ENCODE measurements at places on chromosomes 1 and 21. TPM values are rescaled to one million over a fixed set of nuclear protein-coding genes. Genes with fewer than 3 reads are reported as not detected.
A peak's percentile ranks its signal among the peaks of the same experiment; 100 is the strongest.

GRCh38 chr1:156706657-156707416 lies 1.5 kb upstream of the CRABP2 start:
- DNase-seq: peak; percentile 29

- no peak for DNase-seq
Observed at GRCh38 chr1:90919900-90920299, 101.9 kb downstream of the ZNF644 start.

The SPRR2F gene
- total RNA-seq: not detected

DNA sequence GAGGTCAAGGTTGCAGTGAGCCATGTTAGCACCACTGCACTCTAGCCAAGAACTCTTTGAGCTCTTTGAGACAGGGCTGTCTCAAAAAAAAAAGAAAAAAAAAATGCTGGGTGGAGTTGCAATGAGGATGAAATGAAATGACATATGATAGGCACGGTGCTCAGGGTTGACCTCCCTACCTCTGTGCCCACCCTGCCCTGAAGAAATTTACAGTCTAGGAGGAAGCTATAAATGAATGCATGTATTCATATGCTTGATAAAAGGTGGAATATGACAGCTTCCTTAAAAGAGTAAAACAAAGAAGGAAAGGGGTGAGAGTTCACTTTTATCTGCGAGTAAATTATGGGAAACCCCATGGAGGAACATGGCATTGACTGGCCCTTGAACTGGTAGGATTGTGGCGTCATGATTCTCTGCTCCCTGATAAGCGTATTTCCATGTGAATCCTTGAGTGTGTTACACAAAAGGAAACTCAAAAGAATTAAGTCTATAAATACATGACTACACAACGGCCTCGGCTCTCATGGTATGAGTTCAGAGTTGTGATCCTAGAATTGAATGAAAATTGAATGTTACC lies 59.0 kb upstream of the RAVER2 start:
- DNase-seq: no peak

GRCh38 chr1:220997791-220998190 lies 118.5 kb downstream of the HLX start:
- DNase-seq: no peak

Measured in PC-3 (cell line).